Adrenal gland (tissue), 19 donors: ENCODE measurements at places on chromosomes 4 and X.

DNA sequence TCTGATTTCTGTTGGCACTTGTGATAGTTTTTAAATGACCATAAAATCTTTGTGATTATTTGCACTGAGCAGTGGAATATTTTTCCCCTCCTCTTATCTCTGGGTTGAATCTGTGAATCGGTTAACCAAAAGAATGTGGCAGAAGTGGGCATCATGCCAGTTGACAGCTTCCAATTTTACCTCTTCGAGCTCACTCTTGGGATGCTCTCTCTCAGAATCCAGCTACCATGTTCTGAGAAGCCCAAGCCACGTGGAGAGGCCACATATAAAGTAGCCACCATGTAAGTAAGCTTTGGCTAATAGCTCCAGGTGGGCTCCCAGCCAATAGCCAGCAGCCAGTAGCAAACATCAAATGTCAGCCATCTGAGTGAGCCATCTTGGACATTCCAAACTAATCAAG lies 12.9 kb upstream of the WDR19 start:
- no peak overlapping the region for H3K4me3 ChIP-seq
- no peak for DNase-seq
- no peaks in the 10 kb centered on the region for H3K27me3 ChIP-seq

DNA sequence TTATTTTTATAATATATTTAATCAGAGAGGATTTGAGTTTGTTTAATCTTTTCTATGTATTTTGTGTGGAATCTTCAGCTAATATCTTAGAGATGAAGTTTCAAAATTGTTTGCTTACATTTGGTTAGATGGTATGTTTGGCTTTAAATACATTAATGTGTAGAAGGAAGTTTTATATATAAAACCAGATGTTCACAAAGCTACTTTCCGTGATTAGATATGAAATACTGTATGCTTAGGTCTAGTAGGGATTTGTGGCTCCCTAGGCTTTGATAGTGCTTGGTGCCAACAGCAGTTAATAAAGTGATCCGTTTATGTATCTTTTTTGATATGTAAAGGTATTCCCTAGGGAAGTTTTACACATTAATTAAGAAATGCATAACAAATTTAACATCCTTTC lies 223.0 kb downstream of the ARHGAP10 start:
- H3K36me3 ChIP-seq, result no peaks in the 10 kb centered on the region
- H3K27me3 ChIP-seq, result no peaks in the 10 kb centered on the region
- no peaks in the 10 kb centered on the region for H3K4me1 ChIP-seq
- no peak overlapping the region for H3K27ac ChIP-seq
- no peak for DNase-seq

DNA sequence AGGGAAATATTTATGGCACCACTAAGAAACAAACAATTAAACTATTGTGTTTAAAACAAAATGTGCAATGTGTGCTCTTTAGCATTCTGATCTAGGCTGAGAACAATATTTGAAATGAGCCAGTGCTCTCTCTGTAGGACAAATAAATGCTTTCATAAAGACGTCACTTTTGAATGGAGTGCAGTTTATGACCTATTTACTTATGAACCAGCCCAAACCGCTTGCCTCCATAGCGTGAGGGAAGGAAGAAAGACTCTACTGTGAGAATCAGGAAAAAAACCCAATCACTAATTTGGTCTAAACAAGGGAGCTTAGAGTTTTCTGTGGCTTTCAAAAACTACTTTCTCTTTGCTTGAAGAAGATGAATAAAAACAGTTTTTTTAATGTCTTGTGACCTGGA lies 39.4 kb downstream of the SAT1 start:
- H3K4me3 ChIP-seq, result no peak overlapping the region
- DNase-seq, result no peak
- no peaks in the 10 kb centered on the region for H3K4me1 ChIP-seq
- no peaks in the 10 kb centered on the region for H3K27me3 ChIP-seq
- H3K36me3 ChIP-seq, result no peaks in the 10 kb centered on the region

DNA sequence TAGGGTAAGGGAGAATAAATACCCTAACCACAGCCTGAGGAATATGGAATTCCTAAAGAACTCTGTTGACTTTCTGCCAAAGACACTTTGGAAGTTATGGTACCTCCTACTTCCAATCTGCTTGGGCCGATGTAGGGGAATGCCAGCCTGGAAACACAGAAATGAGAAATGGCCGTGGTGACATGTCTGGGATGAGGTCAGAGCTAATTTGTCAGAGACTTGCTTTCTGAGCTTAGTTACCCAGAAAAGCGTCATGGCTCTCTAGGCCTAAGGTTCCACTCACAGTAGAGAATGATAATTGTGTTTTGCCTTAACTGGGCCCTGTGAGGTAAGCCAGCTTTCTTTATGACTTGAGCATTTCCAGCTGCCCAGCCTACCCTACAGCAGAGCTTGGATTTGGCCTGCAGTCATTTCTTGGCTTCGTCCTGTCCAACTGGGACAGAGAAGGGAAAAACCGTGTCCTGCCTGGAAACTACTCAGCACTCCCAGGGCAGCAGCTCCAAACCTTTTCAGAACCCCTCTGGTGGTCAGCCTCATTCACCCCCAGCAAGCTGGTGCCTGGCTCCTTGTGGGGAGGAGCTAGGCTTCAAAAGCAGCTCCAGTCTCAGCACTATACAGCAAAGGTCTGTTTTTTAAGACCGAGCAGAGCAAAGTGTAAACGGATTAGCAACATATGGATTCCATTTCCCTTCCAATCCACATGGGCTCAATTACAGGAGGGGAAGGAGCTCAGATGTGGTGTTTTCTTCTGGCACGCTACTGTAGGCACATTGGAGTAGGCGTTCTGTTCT lies 92.3 kb downstream of the RLIM start:
- H3K27me3 ChIP-seq, result peaks cover 8% of the 10 kb centered on the region
- peak overlapping the region; percentile 47 for H3K27ac ChIP-seq
- H3K4me3 ChIP-seq, result no peak overlapping the region
- no peak for DNase-seq
- H3K4me1 ChIP-seq, result peaks cover 5% of the 10 kb centered on the region

DNA sequence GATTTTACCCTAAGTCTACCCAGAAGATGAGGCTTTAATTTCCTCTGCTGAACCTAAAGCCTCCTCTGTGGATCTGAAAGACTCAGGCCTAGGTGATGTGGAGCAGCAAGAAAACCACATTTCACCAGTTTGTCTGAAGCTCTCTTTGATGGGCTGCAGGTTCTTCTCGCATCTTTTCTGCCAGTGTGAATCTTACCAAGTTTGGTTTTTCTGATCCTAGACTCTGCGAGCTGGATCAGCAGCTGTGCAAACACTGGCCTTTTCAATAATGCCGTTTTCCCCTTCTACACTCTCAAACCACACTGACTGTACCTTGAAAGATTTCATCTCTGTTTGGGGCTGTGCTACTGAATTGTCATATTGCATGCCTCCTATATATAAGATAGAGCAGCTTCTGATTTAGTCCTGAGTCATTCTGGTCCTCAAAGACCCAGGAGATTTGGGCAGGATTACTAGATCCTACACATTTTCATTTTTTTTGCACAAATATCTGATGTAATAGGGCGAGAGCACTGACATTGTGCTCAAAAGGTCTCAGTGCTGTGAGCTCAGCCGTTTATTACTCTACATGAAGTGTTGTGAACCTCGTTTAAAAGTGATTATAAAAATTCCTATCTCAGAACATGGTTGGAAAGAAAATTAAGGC lies 133.6 kb upstream of the FAM9C start:
- no peaks in the 10 kb centered on the region for H3K36me3 ChIP-seq
- no peak overlapping the region for H3K4me3 ChIP-seq
- DNase-seq, result no peak
- no peak overlapping the region for H3K27ac ChIP-seq
- no peaks in the 10 kb centered on the region for H3K4me1 ChIP-seq

DNA sequence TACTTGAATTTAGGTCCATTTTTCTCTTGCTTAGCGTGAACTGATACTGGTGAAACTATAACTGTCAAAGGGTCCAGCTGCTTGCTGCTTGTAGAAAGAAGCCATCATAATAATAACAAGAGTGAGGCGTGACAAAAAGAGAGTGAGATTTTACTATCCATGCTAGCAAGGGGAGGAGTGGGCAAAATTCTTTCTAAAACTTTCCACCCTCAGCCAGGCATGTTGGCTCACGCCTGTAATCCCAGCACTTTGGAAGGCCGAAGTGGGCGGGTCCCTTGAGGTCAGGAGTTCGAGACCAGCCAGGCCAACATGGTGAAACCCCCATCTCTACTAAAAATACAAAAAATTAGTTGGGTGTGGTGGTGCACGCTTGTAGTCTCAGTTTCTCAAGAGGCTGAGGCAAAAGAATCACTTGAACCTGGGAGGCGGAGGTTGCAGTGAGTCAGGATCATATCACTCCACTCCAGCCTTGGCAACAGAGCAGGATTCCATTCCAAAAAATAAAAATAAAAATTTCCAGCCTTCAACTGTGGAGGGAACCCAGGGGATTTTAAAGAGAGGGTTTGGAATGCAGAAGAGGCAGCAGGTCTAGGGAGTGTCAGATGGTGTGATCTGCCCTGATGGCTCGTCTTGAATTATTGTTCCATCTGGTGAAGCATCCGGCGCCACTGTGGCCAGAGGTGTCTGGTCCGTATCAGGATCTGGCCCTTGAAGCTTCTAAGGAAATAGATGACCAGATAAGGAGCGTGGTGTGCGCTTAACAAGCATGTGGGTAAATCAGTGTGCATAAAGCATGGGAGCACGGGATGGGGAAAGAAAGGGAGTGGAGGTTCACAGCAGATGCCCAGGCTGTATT lies 51.8 kb downstream of the LRP2BP start:
- no peak overlapping the region for H3K4me3 ChIP-seq
- DNase-seq, result peak; percentile 44
- H3K36me3 ChIP-seq, result peaks cover 9% of the 10 kb centered on the region
- peak overlapping the region; percentile 61 for H3K27ac ChIP-seq
- no peaks in the 10 kb centered on the region for H3K27me3 ChIP-seq

DNA sequence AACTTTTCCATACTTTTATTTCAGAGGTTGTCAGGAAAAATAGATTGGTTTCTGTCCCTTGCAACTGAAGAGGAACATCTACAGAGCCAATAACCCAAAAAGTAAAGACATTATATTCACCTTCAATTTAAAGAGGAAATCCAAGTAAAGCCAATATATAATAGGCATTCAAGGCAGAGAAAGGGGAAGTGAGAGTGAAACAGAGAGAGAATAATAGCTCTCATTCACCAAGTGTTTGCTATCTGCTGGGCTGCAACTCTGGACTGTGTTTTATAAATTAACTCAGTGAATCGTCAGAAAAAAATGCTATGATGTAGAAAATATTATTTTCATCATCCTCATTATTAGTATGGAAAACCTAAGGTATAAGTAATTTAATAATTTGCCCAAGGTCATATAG lies 448.5 kb downstream of the TRAM1L1 start:
- no peak for DNase-seq
- H3K4me1 ChIP-seq, result no peaks in the 10 kb centered on the region
- H3K4me3 ChIP-seq, result no peak overlapping the region
- no peaks in the 10 kb centered on the region for H3K27me3 ChIP-seq
- no peaks in the 10 kb centered on the region for H3K36me3 ChIP-seq
- no peak overlapping the region for H3K27ac ChIP-seq

DNA sequence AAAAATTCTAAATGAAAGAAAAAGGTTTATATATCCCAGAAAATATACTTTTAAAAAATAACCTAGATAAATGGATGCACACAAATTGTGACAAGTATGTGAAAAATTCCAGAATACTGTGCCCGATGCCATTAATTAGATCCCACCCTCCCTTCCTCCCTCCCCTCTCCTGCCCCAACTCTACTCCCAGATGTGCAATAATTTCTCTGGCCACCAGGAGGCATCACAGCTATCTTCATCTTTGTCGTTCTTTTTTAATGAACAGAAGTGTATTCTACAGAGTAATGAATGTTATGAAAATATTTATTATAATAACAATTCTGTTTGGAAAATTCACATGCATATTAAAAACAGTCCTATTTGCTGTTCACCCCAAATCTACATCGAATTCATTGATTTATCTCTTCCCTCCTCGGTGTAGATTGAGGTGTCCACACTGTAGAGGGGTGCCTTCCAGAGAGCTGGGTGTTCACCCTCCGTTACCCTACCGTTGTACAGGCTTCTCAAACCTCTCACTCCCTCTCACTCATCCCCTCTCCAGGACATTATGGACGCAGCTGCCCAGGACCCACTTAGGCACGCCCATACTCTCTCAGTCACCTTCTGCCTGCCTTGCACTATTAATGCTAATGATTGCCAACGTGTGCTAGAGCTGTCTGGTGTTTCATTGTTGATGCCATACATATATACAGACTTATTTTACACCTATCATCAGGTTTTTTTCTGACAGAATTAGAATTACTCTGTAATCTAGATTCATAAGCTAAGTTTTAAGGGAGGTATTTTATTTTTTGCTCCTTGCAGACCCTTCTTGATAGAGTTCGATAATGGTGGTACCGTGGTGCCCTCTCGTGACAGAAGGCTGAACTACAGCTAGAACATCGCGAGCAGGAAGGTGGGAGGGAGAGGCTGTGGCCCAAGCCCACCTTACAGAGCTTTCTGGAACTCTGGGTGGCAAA lies 14.1 kb downstream of the RAB40AL start:
- no peak overlapping the region for H3K27ac ChIP-seq
- no peaks in the 10 kb centered on the region for H3K4me1 ChIP-seq
- no peaks in the 10 kb centered on the region for H3K36me3 ChIP-seq
- peak; percentile 74 for DNase-seq
- no peak overlapping the region for H3K4me3 ChIP-seq

DNA sequence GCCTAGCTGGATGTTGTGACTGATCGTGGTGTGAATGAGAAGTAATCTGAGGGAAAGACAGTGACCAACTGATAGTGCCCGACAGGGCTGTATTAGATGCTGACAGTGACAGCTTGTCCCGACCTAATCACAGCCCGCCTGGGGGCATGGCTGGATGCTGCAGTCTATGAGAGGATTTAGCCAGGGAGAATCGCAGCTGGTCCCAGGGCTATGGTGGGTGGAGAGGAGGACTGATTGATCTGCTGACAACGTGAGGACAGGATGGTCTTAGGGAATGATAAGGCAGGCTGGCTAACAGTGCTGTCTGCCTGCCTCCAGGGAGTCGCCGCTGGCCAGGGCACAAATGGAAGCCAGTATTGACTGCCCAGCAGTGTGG lies 621 bp upstream of the SUV39H1 start:
- DNase-seq, result peak; percentile 56
- H3K27ac ChIP-seq, result peak overlapping the region; percentile 95
- H3K27me3 ChIP-seq, result peaks cover 11% of the 10 kb centered on the region
- H3K4me1 ChIP-seq, result no peaks in the 10 kb centered on the region

DNA sequence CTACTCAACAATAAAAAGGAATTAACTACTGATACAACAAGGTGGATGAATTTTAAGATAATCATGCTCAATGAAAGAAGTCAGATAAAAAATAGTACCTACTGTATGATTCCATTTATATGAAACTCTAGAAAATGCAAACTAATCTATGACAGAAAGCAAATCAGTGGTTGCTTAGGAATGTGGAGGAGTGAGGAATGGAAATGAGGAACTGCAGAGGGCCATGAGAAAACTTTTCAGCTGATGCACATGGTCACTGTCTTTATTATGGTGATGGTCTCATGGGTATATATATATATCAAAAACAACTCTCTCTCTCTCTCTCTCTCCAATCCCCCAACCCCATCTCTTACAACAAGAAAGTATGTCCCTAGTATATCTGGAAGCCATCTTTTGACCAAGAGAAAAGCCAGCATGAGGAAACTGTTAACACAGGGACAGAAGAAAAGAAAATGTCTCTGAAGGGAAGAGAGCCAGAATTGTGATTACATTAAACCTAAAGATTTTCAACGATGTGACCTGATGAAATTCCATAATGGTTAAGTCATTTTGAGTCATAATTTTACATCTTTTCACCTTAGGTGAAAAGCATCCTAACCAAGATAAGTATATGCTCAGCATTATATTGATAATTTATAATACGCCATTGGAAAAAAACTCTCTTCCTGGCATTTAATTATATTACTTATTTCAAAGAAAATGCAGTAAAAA lies 8.5 kb upstream of the NFKB1 start:
- no peak for DNase-seq
- no peak overlapping the region for H3K4me3 ChIP-seq
- no peak overlapping the region for H3K27ac ChIP-seq
- no peaks in the 10 kb centered on the region for H3K4me1 ChIP-seq
- H3K36me3 ChIP-seq, result no peaks in the 10 kb centered on the region
